ENCODE measurements at places on chromosomes 12 and 14. TPM values are rescaled to one million over a fixed set of nuclear protein-coding genes. Genes with fewer than 3 reads are reported as not detected.

HCAR3 gene
- total RNA-seq: not detected

DNA sequence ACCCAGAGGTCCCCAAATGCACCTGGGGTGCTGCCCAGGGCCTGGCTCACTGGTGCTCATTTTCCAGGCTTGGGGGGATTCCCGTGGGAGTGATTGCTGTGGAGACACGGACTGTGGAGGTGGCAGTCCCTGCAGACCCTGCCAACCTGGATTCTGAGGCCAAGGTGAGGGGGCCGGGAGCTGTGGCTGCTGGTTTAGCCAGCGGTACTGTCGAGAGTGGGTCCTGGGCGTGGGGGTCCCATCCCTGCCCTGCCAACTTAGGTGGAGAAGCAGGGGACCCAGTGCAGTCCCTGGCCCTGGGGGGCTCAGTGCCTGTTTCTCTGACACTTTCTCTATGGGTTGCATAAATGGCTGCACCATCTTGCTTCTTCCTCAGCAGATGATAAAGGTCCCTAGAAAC lies 50.9 kb downstream of the FOXN4 start:
- DNase-seq: no peak

DNAI7 gene
- total RNA-seq: not detected

DNA sequence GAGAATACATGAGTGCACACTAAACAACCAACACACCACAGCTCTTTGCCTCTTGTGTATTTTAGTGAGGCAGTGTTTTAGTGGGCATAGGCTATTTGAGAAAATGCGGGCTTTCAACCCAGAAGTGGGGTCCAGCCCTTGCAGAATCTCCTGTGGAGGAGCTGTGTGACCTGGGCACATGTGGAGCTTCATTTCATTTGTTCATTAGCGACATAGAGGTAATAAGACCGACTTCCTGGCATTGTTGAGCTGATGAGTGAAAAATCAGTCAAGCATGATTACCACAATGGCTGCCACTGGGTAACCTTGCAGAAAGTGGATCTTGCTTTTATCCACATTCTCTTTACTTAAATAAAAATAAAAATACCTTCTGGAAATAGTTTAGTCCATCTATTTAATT lies 923.5 kb downstream of the BCL11B start:
- DNase-seq: no peak

GRCh38 chr14:81772381-81772780 lies 238.7 kb upstream of the SEL1L start:
- DNase-seq: peak; percentile 30

GRCh38 chr12:124194264-124194892 lies 100.5 kb upstream of the RFLNA start:
- DNase-seq: no peak

DNA sequence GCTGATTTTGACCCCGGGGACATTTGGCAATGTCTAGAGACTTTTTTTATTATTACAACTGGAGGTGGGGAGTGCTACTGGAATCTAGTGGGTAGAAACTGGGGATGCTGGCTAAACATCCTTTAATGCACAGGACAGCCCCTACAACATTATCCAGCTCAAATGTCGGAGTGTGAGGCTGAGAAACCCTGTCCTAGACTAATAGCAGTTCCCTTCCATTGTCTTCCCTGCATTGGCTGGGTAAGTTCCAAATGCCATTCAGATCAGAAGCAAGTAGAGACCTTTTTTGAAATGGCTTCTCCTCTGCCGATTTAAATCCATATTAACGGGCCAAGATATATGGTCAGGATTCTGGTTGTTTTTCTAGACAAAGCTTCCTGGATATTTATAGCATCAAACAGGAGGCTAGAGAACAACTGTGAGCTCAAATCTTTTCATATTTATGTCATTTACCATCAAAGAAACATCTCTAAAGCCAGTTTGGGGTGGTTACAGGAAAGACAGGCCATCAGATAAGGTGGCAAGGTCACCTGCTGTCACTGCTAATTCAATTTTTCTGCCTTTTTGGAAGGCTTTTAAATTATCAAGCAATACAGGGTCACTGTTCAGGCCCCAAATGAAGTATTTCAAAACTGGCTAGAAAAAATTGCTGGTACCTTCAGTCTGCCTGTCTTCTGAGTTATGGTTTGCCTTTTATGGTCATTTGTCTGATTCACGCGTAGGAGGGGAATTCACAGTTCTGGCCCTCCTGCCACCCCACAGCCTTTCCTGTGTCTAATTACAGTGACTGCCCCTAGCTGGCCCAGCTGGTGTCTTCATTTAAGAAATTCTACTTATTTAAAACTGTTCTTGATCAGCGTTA lies 20.1 kb upstream of the AKAP5 start:
- peak; percentile 64 for DNase-seq

DNA sequence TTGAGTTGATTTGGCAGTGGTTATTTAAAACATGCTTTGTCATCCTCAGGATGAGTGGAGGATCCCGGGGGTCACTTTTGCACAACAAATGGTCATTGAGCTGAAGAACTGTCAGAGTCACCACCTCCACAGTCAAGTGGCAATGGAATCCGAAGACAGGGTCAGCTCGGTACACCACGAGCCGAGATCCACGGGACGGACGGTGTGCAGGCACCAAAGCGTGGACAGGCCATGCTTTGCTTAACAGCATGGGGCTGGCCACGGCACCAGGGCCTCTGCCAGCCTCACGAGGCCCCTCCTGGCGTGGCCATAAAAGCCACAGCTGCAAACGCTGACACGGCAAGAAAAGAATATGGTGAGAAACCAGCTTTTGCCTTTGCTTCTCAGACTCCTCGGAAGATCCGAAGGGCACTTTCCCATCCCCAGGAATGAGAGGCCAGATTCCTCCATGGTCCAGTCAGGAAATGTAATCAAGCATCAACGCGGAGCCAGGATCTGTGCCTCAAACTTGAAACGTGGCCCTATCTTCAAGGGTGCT lies 152.2 kb upstream of the DIO3 start:
- DNase-seq: no peak

JPH4 gene
- total RNA-seq: not detected

SCFD1 gene
- total RNA-seq: 126 TPM

MANSC4 gene
- total RNA-seq: not detected

GRCh38 chr12:67827820-67828383 lies 161.3 kb upstream of the IFNG-AS1 start:
- DNase-seq: peak; percentile 93

- no peak for DNase-seq
These were observed 56.4 kb downstream of the EP400 start for GRCh38 chr12:132006056-132006680.

DNA sequence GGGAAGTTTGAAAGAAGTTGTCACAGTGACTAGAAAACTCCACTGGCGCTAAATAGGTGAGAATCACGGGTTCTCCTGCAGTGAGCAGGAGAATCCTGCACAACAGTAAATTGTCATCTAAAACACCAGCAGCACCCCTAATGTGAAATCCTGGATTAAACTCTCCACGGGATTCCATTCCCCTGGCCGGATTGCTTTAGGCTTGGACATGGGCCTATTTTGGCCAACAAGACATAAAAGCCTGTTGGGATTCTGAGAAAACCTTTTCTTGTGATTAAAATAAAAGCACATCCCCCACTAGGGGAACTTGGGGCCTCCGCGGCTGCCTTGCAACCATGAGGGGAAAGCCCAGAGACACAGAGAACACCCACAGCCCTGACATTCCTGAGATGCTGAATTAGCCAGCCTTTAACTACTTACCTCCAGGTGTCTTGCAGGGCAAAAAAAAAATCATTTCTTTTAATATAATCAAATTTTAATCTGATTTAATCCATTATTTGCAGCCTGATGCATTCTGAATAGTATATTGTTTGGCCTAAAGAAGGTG lies 21.0 kb upstream of the TSPAN11 start:
- no peak for DNase-seq

FSCB gene
- not detected for total RNA-seq

- DNase-seq: no peak
These were observed 31.9 kb upstream of the IFNG-AS1 start for GRCh38 chr12:67957383-67957782.

B4GALNT1 gene
- 0.40 TPM for total RNA-seq

DNA sequence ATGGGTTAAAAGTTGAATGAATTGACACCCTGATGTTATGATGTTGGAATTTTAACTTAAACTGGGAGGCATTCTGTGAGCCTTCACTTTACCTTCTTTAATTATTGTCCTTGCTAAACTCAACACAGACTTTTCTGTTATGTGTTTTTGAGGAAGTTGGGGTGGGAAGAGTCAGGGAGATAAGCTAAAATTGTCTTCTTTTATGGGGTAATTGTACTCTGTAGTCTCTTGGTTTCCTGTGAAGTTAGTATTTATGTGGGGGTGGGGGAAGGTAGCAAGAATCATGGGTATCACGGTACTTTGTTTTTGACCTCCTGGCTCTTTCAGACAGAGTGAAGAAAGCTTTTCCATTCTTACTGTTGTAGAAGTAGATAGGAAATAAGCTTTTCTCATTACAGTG lies 32.9 kb downstream of the RAB21 start:
- no peak for DNase-seq

DNA sequence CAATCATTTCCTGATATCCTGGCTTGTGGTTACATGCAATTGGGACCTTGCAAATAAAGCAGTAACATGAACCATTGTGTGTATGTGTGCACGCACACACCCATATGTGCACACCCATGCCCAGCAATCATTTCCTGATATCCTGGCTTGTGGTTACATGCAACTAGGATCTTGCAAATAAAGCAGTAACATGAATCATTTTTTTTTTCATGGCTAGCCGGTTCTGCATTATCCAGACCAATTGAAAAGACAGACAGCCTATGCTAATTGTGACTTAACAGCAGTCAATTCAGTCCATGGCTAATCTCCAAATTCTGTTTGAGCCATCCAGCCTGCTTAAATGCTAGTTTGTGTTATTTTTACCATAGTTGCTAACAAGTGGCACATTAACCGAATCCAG lies 134.3 kb downstream of the TTC7B start:
- DNase-seq: no peak

- no peak for DNase-seq
These were observed 16.7 kb upstream of the ZFP36L1 start for GRCh38 chr14:68809524-68809923.

- peak; percentile 79 for DNase-seq
These were observed 16.1 kb downstream of the UBC start for GRCh38 chr12:124898200-124898922.

GRCh38 chr14:103021684-103022001 lies 35.7 kb downstream of the CDC42BPB start:
- DNase-seq: no peak

HELB gene
- total RNA-seq: 2.6 TPM

GALNT6 gene
- 24.8 TPM for total RNA-seq

DNA sequence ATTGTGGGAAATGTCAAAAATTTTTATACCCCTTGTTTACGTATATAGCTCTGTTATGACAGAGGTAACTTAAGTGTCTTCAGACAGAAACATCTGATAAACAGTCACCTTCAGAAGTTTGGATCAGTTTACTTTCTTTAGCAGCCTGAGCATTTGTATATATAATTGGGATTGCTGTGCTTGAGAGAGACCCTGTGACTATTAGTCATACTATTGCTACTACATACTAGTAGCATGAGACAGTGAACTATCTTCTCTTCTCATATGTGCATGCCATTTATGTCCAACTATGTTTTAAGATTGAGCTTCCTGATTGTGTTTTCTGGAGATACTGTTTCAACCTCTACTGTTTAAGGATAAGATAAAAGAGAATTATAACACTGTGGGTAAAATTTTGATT lies 101.5 kb downstream of the PDE6H start:
- no peak for DNase-seq

GOLT1B gene
- 58.6 TPM for total RNA-seq

DNA sequence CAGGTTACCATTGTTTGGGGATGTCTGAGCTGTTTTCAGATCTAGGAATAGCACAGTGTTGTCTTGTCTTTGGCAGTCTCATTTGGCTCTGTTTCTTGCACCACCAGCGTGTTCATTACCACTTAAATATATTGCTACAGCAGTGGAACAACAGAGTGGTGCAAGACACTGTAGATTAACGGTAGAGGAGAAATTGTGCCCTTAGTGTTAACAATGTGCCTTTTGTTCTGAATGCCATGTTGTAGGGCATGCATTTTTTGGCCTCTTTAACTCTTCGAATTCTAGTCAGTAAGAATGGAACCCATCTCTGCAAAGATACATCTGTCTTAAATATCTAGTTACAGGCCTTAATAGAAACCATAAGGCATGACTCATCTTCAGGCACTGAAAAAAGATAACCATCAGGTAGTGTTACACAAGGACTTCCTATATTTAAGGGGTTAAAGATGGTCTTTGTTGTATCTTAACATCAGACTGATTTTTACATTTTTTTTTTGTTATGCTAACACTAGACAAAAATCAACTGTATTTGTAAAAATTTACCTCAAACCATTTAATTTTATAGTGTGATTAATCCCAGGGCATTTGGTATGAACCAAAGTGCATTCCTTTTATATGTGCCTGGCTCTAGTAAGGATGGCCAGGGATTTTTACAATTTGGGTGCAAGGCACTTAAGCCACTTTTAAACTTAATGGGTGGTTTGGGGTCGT lies 12.9 kb downstream of the DYRK2 start:
- peak; percentile 21 for DNase-seq

DNA sequence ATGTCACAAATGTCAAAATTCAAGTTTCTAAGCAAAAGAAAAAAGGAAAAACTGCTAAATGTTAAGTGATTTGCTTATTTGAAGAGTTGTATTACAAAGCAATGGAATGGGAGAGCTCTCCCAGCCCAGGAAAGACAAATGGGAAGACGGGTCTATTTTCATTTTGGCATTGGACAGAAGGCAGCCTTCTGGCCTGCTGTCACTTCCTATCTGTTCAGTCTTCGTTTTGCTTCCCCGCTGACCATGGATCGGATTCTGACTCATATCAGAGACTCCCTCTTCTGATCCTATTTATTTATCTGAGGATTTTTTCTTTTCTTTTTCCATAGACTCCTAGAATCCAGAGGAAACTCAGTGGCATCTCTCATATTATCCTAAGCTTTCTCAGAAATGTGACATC lies 634.9 kb downstream of the DIO2 start:
- no peak for DNase-seq

C3AR1 gene
- not detected for total RNA-seq
